ENCODE measurements at places on chromosomes 5 and 9.

DNA sequence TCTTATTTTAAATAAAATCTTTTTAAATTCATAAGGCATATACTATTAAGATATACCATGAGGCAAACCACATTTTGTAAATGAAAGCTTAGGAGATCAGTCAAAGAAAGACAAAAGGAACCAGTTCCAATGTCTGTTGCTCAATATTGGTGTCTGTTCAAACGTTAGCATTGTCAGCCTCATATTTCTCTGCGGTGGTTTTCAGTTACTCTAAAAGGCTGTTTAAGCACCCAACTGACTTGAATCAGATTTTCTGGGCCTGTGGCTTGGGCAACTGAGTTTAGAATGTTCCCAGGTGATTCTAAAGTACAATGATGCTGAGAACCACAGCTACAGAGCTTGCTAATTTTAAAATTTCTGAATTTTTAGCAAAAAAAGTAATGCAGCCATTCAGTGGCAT lies 166.3 kb upstream of the KIF2A start:
- DNase-seq: no peak

DNA sequence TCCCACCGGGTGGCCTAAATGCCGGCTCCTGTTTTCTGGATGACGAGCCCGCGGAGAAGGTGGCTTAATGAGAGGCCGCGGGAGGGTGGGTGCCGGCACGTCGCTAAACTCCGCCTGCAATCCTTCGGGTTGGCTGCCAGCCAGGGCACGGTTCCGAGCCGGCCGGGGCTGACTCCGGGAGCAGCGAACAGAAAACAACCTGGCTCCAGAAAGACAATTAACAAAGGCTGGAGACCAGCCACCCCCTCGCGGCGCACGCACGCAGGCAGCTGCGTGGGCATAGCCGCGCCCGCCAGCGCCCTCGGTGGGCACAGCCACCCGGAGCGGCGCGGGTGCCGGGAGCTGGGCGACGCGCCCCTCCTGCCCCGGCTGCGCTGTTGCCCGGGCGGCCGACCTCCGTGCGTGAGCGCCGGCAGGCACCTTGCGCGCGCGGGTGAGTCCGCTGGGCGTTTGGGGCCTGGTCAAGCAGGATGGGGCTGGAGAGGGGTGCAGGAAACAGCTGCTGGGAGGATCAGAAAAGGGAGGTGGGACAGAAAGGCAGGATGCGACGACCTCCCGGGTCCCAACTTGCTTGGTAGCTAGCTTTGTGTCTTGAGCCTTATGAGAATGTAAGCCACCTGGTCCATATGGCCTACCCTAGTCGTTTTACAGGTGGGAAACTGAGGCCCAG lies at the start of gene ARHGEF37:
ARHGEF37 (plus strand) TSS at position 307 of the 670 bp plus-strand sequence. CDS start 16,272 bp downstream, outside the sequence.
- DNase-seq: peak; percentile 96

- peak; percentile 73 for DNase-seq
Measured at GRCh38 chr9:126125992-126126409, 200.6 kb upstream of the MVB12B start.

DNA sequence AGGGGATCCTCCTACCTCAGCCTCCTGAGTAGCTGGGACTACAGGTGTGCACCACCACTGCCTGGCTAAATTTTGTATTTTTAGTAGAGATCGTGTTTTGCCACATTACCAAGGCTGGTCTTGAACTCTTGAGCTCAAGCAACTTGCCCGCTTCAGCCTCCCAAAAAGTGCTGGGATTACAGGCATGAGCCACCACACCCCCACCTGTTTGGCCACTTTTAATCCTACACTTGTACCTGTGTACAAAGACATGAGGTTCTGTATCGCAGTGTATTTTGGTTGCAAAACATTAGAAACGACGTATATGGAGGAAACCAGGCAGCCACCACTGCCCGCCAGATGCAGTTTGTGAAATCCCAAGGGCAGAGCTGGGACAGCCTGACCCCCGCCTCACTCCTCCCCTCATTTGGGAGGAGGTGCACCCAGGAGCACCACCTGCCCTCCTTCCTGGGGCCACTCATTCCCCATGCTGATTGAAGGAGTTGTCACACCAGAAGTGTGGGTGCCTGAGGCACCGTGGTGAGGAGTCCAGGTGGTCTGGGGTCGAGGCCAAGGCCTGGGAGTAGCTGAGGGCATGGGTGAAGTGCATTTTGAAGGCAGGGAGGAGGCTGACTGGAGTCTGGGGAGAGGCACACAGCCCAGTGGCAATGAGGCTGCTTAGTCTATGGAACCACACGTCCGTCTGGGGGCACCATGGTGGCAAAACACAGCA lies 39.3 kb upstream of the OLFM1 start:
- peak; percentile 67 for DNase-seq

- peak; percentile 51 for DNase-seq
Measured at GRCh38 chr5:1161833-1162229, 39.6 kb upstream of the SLC6A19 start.

- DNase-seq: peak; percentile 89
Measured at GRCh38 chr5:136424835-136425584, 59.7 kb upstream of the TRPC7 start.

DNA sequence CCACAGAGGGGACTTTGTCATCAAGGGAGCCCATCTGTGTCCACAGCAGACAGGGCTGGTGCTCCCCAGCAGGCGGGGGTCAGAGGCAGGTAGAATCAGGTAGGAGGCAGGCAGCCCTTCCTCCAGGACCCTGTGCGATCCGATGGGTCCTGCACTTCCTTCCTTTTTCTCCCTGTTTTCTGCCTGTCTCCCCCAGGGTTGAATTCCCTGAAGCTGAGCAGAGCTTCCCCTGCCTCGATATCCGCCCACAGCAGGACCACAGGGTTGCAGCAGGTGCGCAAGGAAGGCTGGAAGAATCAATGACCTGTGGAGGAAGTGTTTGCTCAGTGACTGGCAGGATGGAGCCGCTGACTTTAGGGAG lies 69.2 kb downstream of the MRPL36 start:
- DNase-seq: peak; percentile 6

DNA sequence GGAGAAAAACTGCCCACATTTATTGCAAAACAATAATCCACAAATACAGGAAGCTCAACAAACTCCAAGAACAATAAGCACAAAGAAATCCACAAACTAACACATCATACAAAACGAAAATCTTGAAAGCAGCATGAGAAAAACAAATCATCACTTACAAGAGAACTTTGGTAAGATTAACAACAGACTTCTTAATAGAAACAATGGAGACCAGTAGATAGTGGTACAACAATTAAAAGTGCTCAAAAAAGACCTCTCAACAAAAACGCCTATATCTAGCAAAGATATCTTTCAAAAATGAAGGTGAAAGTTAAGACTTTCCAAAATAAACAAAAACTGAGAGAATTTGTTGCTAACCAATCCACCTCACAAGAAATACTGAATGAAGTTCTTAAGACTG lies 38.4 kb downstream of the CDKL3 start:
- DNase-seq: no peak

DNA sequence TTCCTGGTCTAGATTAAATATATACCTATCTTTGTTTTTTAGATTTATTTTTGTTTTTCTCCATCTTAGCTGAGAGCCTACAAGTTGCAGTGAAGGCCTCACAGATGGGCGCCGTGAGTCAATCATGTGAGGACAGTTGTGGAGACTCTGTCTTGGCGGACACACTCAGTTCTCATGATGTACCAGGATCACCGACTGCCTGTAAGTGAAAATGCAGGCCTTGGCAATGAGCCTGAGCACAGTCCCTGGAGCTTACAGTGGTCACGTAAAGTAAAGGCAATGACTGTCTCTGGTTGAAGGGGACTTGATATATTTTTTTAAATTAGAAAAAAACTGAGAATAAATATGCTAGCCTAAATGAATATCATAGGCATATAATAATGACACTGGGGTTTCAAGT lies 271.9 kb downstream of the ARHGEF28 start:
- DNase-seq: no peak

DNA sequence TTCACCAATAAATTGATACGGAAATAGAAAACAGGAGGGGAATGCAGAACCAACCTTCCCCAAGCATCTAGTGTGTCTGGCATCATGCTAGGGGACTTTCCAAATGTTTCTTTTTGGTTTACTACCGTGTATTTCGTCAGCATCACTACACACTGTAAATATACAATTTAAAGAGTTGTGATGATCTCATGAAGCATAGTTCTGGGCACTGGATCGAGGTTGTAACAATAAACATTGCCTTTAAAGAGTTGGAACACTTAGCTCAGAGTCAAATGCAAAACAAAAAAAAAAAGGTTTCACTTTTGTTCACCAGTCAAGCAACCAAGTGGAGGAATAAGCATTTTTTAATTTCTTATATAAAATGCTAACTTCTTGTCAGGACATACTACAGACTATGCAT lies 2.9 kb upstream of the SCAI start:
- DNase-seq: no peak

DNA sequence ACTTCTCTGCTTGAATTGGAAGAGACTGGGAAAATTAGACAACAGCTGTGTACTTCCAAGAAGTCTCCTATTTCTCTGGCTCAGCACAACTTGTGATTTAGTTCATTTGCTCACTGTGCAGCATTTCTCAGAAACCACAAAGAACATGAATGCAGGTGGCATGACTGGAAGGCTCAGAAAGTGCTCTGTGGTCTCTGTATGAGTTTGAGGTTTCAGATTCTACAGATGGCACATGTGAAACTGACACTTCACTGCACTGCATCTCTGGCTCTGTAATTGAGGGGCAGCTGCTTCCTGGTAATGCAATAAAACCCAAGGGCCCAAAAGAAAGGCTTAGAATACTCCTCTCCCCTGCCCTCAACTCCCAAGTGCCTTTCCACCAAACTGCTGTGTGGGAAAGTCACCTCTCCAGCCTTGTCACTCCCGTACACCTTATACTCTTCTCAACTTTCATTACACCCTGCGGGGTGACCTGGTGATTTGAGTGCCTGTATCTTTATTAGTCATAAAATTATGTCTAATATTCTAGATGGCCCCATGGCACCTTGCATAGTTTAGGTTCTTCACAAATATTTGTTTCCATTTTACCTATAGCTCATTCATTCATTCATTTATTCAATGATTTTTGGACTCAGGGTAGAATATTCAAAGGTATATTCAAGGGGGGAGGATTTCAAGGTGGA lies 82.5 kb downstream of the ESM1 start:
- DNase-seq: no peak

DNA sequence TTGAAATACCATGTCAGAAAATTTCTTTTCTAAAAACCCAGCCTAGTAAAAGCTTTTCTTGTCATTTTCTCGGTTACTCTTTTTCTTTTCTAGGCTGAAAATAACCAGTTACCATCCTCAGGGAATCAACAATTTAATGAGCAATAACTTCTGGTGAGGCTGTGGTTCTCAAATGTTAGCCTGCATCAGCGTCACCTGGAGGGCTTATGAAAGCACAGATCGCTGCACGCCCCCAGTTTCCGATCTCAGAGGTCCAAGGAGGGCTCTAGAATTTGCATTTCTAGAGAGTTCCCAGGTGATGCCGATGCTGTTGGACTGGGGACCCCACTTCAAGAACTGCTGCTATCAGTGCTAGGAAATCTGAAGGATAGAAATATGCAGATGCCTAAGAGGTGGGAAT lies 28.9 kb upstream of the TLE1 start:
- DNase-seq: no peak

DNA sequence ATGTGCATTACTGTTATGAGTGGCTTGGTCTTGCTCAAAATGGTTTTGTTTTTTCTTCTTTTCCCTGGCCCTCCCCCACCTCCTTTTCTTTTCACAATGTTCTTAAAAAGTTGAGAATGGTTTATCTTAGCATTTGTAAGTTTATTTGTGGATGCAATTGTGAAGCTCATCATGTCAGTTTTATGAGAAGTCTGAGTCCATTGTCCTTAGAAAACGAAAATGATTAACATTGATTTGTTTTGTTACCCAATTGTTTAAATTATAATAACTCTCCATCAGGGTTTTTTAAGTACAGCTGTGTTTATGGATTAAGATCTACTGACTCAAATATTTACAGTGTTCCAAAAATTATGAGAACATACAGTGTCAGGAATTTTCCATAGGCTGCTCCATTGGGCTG lies 511.3 kb upstream of the PAPPA start:
- DNase-seq: no peak

DNA sequence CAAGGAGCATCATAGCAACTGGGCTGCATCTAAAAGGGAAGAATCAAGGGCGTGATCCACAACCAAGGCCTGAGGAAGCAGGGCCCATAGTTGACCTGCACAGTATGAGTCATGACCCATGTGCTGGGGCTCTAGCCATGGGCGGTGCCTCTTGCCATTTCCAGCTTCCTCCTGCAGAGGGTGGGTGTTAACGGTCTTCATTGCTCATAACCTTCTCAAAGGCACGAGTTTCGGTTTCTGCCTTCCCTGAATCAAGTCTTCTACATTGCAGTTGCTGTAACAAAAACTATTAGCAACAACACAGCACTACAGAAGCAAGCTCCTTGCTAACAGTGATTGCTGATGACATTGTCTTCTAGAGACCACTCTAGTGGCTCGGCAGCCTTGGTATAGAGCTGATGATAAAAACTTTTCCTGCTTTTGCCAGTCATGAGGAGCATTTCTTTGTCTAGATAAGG lies 66.9 kb downstream of the CTSL start:
- peak; percentile 87 for DNase-seq

DNA sequence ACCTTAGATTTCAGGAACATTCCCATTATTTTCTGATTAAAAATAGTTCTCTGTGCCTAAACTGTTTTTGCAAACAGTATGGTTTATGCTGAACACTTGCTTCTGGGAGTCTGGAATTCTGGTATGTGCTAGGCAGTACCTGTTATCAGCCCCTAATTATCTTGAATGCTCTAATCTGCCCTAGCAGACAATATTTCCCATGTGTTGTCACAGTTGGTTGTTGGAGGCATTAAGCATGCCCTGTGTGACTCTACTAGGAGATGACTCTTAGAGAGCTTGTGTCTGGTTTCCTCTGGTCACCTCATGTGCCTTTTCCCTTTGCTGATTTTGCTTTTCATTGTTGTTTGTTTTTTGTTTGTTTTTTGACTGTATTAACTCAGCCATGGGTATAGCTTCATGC lies 36.6 kb downstream of the UHRF2 start:
- no peak for DNase-seq

- no peak for DNase-seq
Measured at GRCh38 chr9:18235181-18235908, 238.6 kb upstream of the ADAMTSL1 start.

- DNase-seq: no peak
Measured at GRCh38 chr9:78778861-78779374, 482.0 kb downstream of the PSAT1 start.

- no peak for DNase-seq
Measured at GRCh38 chr9:125284855-125285254, 23.2 kb downstream of the GAPVD1 start.

GRCh38 chr5:121319292-121319691 lies 532.4 kb upstream of the FTMT start:
- DNase-seq: no peak

DNA sequence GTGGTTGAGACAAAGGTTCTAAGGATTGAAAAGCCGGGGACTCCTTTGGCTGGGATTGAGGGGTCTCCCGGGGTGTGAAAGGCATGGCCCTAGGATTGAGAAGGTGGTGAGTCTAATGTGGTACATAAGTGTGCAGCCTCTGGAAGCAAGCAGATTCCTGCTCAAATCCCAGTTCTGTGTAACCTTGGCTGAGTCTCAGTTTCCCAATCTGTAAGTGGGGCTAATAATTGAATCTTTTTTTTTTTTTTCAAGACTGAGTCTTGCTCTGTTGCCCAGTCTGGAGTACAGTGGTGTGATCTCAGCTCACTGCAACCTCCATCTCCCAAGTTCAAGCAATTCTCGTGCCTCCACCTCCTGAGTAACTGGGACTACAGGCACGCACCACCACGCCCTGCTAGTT lies 5.9 kb downstream of the SH2D3C start:
- DNase-seq: no peak

- DNase-seq: peak; percentile 49
Measured at GRCh38 chr9:127083138-127083980, 39.1 kb downstream of the ANGPTL2 start.
